ENCODE measurements at places on chromosomes 7 and 10. TPM values are rescaled to one million over a fixed set of nuclear protein-coding genes. Genes with fewer than 3 reads are reported as not detected.

The CNTNAP2 gene
- 0.18 TPM for total RNA-seq

The ABCC2 gene
- total RNA-seq, result 1.0 TPM

The RAMP3 gene
- not detected for total RNA-seq

The IRF5 gene
- total RNA-seq, result 0.28 TPM

The CREB5 gene
- 1.7 TPM for total RNA-seq

The INA gene
- total RNA-seq, result 0.18 TPM

The PLXDC2 gene
- 2.4 TPM for total RNA-seq

The PRF1 gene
- not detected for total RNA-seq

The AKR1C2 gene
- not detected for total RNA-seq

The TFEC gene
- 1.0 TPM for total RNA-seq

The NEURL1 gene
- total RNA-seq, result under 0.01 TPM

The RAPGEF5 gene
- 142 TPM for total RNA-seq

The SAMD9 gene
- total RNA-seq, result 10.7 TPM

The LIPJ gene
- not detected for total RNA-seq

The HPSE2 gene
- total RNA-seq, result not detected

The GNGT1 gene
- not detected for total RNA-seq

The PTPRZ1 gene
- total RNA-seq, result 0.56 TPM

The EMX2 gene
- under 0.01 TPM for total RNA-seq

The ST8SIA6 gene
- 0.72 TPM for total RNA-seq

The OPN1SW gene
- total RNA-seq, result not detected

The LIPM gene
- total RNA-seq, result not detected

The RNLS gene
- 1.5 TPM for total RNA-seq

Measured in endothelial cell of coronary artery (primary cell).